ENCODE measurements at places on chromosomes 3 and 15.

DNA sequence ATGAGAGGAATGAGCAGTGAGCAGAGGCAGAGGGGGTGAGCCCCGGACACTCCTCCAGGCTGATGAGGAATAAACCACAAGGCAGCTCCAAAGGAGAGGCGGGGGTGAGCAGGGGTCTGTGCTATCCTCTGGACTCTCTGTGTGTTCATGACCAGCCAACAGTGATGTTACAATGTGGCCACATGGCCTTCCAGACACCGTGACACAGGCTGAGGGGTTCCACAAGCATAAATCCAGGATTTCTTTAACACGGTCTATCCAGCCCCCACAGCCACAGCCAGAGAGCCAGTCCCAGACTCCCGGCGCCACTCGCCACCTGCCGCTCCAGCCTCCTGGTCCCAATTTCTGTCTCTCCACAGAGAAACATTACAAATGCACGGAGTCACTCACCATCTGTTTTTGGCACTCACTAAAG, 24.4 kb downstream of the XXYLT1 start:
- DNase-seq, result no peak

- DNase-seq, result peak; percentile 13
These were observed 31.1 kb downstream of the PSTPIP1 start for GRCh38 chr15:77025941-77026411.

DNA sequence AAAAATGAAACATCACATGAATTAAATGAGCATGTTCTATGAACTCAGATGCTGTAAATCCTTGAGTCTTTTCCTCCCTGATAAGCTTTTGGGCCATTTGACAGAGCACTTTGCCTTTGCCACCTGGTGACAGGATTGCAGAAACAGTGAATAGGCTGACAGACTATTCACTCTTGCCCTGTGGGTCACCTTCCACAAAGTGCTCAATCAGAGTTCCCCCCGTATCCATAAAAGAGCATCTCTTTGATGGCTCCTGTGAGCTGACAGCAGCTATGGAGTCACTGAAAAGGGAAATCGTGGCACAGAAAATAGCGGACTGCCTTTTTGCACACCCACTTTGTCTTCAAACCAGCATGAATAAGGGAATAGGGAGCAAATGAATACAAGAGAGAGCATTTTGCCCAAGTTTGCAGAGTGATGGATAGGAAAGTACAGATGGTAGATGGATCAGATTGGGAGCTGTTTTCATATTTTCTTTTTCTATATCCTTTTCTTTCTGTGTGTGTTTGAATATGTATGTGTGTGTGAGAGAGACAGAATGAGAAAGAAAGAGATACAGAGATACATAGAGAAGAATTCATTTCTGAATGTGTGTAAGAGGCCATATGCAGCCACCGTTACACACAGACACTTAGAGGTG, 37.8 kb upstream of the GOLM2 start:
- no peak for DNase-seq

DNA sequence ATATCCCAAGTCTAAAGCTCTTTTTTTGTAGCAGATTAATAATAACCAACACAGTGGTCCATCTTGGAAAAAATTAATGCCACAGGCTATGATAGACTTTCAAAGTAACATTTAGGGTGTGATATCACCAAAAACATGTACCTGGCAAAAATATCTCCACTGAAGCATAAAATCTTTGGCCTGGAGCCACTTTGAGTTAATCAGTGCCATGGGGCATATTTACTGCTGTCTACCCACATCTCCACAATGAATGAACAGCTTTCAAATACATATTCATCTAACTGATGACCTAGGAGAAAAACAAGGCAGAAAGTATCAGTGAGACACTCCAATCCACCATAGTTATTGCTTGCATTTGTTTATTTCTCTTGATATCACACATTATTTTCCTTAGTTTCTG, 296.0 kb upstream of the MDFIC2 start:
- no peak for DNase-seq

- DNase-seq, result no peak
These were observed 35.6 kb downstream of the SETMAR start for GRCh38 chr3:4338751-4339150.

DNA sequence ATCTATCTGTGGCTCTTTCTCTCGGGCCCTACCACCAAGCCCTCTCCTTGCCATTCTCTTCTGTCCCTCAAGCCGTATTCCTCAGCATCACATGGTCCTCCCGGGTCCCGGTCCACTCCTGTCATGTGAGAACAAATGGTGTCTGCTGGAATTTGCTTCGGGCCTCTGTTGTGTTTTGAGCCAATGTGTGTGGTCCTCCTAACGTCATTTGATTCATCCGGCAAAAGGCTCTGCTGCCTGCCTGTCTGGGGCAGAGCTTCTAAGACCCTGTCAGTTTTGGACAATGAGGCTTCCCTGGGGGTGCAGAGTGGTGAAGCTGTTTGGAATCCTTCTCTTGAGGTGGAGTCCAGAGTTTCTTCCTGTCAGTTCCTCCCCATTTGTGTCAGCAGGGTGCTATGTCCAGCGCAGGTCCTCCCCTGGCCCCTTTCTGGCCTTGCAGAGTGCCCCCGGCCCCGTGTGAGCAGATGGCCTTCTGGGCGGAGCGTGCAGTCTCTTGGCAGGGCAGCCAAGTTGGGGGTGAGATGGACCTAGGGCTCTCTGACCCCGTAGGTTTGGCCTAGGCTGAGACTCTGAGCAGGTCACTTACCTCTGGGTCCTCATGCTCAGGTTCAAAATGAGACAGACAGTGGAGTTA, 93.6 kb downstream of the APBA2 start:
- no peak for DNase-seq

- no peak for DNase-seq
These were observed 24.2 kb upstream of the HACD2 start for GRCh38 chr3:123609063-123609462.

DNA sequence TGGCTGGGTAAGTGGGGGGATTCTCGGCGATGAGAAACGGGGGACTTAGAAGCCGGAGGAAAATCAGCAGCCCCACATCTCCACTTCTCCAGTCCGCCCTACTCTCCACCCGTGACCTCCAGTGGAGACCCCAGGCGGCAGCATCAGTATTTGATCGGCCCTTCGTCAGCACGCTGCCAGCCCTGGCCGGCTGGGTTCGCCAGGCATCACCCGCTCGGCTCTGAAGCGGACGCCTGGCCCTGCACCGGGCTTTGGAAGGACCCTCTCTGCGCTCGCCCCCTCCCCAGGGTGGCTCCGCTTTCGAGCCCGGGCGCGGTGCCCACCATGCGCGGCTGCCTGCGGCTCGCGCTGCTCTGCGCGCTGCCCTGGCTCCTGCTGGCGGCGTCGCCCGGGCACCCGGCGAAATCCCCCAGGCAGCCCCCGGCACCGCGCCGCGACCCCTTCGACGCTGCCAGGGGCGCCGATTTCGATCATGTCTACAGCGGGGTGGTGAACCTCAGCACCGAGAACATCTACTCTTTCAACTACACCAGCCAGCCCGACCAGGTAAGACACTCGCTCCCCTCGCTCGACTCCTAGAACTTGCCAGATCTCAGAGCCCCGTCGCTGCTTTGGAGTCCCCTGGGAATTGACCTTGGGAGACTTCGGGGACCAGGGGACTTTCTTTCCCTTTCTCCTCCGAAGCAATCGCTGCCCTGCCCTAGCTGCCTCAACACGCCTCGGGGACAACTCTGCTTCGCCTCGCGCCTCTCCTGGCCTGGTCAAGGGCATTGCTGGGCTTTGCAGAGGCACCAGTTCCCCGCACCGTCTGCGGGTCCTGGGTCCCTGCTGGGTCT, 561 bp downstream of the SIDT1 start:
- peak; percentile 51 for DNase-seq

- DNase-seq, result no peak
These were observed 9.5 kb downstream of the MTHFS start for GRCh38 chr15:79887054-79887930.

GRCh38 chr3:52109611-52110301, 44.5 kb downstream of the POC1A start:
- no peak for DNase-seq

DNA sequence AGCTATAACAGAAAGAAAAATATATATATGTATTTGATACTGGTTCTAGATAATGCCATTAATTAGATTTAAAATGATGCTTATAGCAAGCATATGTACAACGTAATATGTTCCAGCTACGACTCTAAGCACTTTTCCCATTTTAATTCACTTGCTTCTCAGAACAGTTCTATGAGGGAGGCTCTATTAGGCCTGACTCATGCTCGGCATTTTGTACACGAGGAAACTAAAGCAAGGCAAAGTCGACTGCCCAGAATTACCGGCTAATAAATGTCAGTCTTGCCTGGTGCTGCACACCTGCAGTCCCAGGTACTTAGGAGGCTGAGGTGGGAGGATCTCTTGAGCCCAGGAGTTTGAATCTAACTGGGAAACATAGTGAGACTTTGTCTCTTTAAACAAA, 106.0 kb downstream of the PTPRG start:
- DNase-seq, result no peak

DNA sequence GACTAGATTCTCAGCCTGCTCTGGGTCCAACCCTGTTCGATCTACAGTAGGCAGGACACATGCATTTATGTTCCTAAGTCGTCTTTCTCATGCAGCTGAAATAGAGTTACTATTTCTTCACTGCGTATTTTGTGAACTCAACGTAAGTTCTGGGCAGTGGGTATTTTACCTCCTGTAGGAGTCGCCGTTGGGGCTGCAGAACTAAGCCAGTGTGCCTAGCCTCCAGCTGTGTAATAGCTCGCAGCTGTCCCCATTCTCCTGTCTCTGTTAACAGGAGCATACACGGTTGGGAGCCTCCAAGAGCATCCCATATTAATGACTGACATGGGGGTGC, 58.4 kb upstream of the HRH1 start:
- DNase-seq, result no peak

GRCh38 chr3:52934630-52935530, 37.5 kb upstream of the STIMATE start:
- peak; percentile 56 for DNase-seq

Measured in stimulated activated CD4-positive, alpha-beta T cell treated with anti-CD3 and anti-CD28 coated beads, Interleukin-2, amount 100 ng/mL, for 24 hours (primary cell).